ENCODE measurements at places on chromosomes 16 and 17.

- DNase-seq = no peak
Measured at GRCh38 chr16:87602821-87603683, 744 bp downstream of the JPH3 start.

GRCh38 chr16:49621241-49622083, 234.4 kb downstream of the ZNF423 start:
- no peak for DNase-seq

- no peak for DNase-seq
Measured at GRCh38 chr17:83203073-83203471, 123.7 kb downstream of the METRNL start.

DNA sequence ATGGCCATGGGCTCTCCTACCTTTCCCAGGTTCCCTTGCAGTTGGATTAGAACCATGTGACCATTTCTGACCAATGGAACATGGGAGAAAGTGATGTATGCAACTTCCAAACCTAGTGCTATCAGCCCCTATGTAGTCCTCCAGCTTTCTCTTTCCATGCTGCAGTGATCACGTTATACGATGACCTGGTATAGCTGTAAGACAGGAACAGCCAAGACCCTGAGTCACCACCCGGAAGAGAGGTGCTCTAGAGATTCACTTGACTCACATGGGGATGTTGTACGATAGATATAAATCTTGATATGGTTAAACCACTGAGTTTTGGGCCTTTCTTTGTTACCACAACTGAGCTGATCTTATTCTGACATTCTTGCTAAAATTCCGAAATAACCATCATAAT, 65.1 kb downstream of the NOG start:
- DNase-seq = no peak

GRCh38 chr16:3046641-3047386, 453 bp downstream of the MMP25 start:
- DNase-seq = no peak

Measured in iPS DF 19.7 (cell line).